ENCODE measurements at places on chromosomes 13 and 19.

DNA sequence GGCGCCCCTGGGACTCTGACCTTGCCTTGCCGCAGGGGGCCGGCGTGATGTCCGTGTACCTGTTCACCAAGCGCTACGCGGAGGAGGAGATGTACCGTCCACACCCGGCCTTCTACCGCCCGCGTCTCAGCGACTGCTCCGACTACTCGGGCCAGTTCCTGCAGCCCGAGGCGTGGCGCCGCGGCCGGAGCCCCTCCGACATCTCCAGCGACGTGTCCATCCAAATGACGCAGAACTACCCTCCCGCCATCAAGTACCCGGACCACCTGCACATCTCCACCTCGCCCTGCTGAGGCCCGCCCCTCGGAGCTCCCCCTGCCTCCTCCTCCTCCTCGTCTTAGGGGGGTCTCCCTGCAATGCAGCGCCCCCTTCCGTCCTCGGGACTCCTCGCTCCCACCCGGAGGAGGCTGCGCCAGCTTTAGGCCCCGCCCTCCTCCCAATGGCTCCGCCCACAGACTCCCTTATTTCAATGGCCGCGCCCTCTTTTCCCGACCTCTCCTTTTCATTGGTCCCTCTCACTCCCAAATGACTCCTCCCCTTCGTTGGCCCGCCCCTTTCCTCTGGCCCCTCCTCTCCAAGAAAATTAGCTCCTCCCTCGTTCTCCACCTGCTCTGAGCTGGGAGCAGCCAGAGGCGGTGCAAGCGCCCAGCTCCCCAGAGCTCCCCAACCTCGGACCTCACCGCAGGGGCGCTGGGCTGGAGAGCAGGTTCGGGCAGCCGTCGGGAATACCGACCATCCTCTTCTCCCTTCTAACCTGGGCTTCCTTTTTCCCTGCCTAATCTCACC is 20.5 kb upstream of the CACNG8 start:
- DNase-seq, result peak; percentile 40

DNA sequence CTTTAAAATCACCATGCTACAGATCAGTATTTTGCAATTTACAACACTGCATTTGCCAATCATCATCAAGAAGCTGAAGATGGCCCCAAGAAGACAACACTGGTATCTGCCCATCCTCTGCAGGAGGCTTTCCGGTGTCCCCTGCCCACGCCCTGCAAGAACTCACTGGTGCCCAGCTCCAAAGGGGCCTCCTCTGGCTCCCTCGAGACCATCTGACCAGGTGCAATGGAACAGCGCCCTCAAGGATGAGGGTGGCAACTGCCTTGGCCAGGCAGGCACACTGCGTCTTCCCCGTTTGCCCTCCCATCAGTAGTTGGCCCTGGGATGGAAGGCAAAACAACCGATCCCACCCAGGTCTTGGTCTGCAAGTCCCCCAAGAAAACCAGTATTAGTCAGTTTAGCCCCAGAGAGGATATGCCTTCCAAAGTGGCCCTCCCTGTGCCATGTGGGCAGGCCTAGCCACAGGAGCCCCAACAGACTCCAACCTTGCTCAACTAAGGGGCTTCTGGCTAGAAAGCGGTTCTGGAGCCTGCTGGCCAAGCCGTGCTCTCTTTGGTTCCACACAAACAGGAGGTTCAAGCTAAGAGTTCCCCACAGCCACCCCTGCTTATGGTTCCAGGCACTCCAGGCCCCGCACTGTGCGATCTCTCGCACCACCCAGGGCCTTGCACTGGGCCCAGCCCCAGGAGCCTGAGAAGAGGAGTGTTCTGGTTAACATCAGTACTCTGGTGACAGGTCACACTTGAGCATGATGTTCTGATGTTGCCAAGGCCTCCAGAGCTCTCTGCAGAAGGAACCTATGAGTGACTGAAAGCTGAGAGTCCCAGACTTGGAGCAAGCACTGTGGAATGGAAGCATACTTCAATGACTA is 4.7 kb downstream of the PCID2 start:
- no peak for DNase-seq

- no peak for DNase-seq
These were observed 1.3 kb downstream of the TNFSF14 start for GRCh38 chr19:6668691-6669090.

DNA sequence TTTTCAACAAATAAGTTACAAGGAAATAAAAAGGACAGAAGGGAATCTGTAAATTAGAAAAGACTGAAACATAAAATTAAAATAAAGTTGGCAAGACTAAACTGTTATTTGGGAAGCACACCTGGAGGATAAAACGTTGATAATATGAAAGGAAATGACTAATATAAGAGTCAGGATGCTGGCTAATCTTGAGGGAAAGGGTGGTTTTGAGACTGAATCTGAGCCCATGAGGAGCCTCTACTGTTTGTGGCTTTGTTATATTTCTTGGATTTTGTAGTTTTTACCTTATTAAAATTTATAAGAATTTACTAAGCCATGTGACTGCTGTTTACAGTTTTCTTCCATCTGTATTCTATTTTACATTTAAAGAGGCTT is 718.0 kb upstream of the SPRY2 start:
- DNase-seq, result no peak

- no peak for DNase-seq
These were observed 9.8 kb upstream of the CEACAM18 start for GRCh38 chr19:51468545-51468920.

- DNase-seq, result no peak
These were observed 335.1 kb downstream of the GPC6 start for GRCh38 chr13:93561576-93562225.

DNA sequence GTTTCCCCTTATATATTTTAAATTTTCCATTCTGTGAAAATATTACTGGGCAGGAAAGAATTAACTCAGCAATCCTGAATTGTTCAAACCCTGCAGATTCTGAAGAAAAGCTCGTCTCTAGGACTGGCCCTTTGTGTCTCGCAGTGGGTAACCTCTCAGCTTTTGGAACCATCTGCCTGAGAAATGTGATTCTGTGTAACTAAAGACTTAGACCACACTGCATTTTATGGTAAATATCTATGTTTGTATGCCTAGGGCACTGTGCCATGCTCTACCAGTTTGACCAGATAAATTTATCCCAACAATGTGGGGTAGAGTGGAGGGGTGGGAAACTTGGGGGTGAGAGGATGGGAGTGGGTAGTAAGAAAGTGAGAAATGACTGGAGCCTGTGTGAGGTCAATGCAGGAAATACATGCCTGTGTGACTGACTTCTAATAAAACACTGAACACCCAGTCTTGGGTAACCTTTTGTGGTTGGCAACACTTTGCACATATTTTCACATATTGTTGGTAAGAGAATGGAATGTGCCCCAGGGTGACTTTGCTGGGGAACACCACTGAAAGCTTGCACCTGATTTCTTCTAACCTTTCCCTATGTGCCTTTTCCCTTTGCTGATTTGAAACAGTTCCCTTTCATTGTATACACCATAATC is 1181.9 kb downstream of the OLFM4 start:
- DNase-seq, result no peak

GRCh38 chr19:54947381-54947780 is at the start of gene NLRP7:
Gene NLRP7 (minus strand): TSS chr19:54947530.
- no peak for DNase-seq

- DNase-seq, result no peak
These were observed 832.3 kb upstream of the SLC10A2 start for GRCh38 chr13:103898481-103898880.

DNA sequence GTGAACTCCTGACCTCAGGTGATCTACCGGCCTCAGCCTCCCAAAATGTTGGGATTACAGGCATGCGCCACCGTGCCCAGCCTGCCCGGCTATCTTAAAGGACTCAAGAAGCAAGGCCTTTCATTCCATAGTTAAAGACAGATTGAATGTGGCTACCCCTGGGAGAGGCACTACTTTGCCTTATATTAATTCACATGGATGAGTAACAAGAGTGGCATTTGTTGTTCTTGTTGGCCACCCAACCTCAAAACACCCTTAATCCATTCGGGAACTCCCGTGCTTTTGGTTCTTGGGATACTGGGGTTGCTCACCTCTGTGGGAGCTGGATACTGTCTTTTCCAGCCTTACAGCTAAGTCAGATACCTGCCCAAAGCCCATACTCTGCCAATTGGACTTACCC is 34.4 kb upstream of the ABCC4 start:
- no peak for DNase-seq

GRCh38 chr19:1258163-1258492 is 9.7 kb downstream of the MIDN start:
- DNase-seq, result no peak

DNA sequence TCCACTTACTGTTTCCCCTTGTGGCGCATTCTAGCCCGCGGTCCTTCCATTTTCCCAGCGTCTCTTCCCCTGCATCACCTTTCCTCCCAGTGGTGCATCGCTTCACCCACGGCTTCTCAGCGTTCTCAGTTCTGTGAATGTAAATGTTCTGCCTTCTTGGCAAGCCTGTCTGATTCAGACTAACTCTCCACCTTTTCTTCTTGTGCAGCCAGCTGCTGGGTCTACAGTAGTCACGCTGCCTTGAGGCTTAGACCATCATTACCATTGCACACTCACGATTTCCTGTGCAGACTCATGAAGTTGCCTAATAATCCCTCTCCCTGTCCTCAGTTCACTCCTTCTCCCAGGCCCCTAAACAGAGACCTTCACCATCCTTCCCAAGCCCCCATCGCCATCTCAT is 75.0 kb downstream of the DHRS12 start:
- no peak for DNase-seq

DNA sequence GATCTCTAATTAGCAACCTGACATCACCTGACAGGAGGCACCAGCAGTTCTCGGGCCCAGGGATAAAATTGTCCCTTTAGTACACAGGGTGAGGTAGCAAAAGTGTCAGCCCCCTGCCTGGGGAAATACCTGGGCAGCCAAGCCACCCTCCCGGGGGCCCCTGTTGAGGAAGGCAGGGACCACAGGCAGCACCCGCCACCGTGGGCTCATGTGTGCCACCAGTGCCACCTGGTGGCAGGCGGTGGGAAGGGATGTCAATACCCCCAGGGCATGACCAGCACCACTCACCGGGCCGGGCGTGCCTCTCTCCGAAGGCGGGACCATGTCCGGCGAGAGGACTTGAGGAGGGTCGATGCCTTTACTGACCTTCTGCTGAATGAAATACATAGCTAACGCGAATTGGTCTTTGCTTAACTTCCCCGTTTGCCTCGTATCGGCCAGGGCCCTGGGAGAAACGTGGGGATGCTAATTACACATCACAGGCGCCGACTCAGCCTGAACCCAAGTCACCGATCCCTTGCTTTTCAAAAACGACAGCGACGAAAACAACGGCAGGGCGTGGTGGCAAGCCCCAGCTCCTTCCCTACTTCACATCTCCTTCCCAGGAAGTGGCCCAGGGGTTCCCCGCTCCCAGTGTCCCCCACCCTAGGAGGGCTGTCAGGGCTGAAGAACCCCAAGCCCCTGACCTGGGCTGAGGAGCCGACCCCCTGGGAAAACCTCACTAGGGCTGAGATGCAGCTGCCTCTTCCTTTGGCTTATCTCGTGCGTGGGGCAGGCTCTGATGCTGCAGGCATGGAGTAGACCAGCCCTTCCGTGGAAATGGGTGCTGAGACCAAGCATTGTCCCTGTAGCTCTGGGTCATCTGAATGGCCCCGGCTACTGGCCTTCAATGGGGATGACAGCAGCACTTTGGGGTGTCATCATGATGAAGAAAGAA is 53.8 kb downstream of the EPS15L1 start:
- DNase-seq, result peak; percentile 85

GRCh38 chr19:19262190-19263057 is 10.7 kb downstream of the TM6SF2 start:
- DNase-seq, result no peak

DNA sequence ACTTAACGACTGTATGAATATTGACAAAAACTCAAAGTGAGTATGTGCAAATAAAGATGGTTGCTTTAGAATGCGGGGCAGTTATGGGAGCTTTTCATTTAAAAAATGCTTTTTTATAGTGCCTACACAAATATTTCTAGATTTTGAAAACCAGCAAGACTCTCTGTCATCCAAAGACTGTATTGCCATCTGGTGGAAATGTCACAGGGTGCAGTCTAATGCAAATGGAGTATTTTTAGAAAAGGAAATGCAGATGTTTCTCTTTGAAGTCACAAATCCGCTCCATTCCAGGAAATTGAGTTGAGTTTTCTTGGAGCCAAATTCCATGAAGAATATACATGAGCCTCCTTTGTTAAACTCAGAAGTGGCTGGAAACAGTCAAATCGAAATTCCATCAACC is 2.3 kb upstream of the C1QTNF9B start:
- peak; percentile 44 for DNase-seq

GRCh38 chr13:50587115-50587514 is 256.4 kb downstream of the DLEU7 start:
- DNase-seq, result no peak

- no peak for DNase-seq
These were observed 56.0 kb upstream of the RGCC start for GRCh38 chr13:41401366-41401765.

DNA sequence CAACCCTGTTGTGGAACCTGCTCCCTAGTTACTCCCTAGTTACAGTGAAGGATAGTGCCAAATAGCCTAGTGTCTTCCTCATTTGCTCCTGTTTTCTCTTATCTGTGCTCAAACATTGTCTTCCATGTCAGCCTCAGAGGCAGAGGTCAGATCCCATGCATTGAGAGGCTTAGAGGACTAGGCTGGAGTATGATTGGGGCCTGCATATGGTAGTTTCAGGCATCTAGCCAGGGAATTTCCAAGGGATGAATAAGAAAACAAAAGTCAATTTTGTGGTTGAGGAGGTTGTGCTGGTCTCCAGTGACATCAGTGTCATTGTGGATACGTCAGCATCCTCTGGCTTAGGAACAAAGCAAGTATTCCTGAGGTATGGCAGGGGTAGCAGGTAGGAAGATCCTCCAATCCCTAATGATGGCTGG is 9.4 kb downstream of the ZNF546 start:
- DNase-seq, result peak; percentile 75

DNA sequence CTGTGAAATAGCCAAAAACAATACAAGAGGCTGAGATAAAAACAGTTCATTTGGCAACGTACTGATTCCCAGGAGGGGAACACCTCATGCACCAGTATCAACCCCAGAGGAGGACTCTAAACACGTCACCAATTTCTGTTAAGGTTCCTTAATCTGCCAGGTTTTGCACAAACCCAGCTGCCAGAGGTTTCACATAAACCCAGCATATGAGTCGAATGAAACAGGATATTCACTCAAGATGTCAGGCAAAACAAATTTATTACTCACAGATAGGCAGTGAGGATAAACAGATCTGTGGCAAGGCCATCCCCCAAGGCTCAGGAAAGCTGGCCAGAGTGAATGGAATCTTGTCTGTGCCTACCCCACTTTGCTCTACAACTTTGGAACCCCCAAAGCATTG is 210.9 kb downstream of the GPC5 start:
- no peak for DNase-seq

GRCh38 chr19:30272554-30272953 is 99.6 kb upstream of the ZNF536 start:
- DNase-seq, result no peak
